ENCODE measurements at places on chromosomes 5 and 9.

- DNase-seq: no peak
These were observed 351 bp downstream of the TRIO start for GRCh38 chr5:14143546-14143840.

- DNase-seq: no peak
These were observed 217.0 kb downstream of the DOCK8 start for GRCh38 chr9:431701-432100.

GRCh38 chr9:76415154-76415553 lies 20.9 kb upstream of the RFK start:
- DNase-seq: no peak

GRCh38 chr5:137069358-137069757 lies 429.8 kb downstream of the SPOCK1 start:
- no peak for DNase-seq

GRCh38 chr9:130104491-130105193 lies 50.9 kb downstream of the GPR107 start:
- DNase-seq: no peak

DNA sequence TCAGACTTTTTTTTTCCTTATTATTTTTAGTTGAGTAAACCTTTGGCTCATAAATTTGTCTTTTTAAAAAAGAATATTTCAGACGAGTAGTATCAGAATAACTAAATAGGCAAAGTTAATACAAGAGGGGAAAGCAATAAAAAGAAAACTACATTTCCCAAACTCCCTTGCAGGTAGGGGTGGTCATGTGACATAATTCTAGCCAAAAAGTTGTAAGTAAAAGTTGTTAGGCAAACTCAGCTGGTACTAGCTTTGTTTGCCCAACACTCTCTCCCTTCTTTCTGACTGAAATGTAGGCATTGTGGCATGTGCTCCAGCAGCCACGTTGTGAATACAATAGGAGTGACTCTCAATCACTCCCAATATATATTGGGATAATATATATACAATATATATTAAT lies 20.9 kb downstream of the GIN1 start:
- DNase-seq: no peak

GRCh38 chr9:37732086-37732741 lies 21.4 kb upstream of the TRMT10B start:
- DNase-seq: no peak

DNA sequence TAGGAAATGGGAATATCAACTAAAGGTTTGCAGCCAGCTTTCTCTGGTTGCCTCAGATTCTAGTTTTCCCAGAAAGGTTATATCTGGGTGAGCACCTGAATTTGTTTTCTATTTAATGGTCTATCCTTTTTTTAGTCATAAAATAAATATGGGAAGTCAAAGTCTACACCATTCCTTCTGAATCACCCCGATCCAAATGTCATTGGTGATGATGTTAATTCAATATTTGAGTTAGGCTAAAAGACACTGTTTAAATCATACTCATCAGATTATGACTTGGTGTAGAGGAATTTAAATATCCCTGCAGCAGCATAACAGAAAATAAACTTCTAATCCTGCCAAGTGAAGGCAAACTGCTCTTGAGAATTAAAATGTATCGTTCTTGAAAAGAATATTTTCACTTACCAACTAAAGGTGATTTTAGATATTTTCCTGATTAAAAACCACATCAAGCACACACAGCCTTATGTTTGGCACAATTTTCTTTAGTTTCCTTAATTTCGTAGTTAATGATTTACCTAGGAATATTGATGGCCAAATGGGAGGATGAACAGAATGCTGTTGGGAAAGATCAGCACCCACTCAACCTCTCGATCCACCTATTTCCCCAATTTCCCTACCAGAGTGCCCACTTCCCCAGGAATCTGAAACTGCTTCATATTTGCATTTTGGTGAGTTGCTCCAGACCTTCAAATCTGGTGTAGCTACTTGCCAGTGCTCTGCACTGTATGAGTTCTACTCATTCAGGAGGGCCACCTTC lies 103.1 kb upstream of the TSLP start:
- DNase-seq: no peak

DNA sequence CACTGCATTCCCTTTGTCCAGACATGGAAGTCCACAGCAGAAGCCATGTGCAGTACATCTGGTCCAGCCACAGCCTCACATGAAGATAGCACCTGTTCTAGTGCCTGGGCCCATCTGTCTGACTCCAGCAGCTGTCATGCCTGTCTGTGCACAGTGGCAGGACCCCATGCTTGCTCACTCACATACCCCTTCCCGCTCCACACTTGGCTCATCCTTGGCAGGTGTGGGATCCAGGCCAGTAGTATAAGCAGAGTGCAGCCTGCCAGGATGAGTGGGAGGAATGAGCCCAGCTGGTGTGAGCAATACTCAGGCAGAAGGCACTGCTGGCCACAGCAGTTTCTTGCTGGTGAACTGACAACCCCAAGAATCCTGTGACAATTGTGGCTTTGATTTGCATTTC lies 168.0 kb downstream of the PRDM9 start:
- no peak for DNase-seq

DNA sequence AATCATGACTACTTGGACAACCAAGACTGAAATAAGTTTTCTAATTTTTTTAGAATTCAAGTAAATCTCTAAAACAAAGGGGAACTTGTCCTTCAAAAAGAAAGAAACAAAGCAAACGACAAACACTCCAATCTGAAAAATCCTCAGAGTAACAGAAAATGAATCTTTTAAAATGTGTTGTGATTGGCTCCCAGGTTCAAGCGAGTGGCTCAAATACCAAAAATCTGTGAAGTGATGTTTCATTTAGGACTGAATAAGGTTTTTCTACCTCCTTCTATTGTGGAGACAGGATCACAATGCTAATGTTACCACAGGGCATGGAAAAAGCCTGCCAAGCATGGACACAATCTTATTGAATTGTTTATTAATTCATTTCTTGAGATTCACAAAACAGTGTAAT lies 415.7 kb downstream of the RAB3C start:
- DNase-seq: no peak

GRCh38 chr9:71968541-71969090 lies 57.2 kb downstream of the C9orf85 start:
- no peak for DNase-seq

GRCh38 chr5:132381614-132382013 lies 12.1 kb downstream of the SLC22A5 start:
- DNase-seq: no peak

DNA sequence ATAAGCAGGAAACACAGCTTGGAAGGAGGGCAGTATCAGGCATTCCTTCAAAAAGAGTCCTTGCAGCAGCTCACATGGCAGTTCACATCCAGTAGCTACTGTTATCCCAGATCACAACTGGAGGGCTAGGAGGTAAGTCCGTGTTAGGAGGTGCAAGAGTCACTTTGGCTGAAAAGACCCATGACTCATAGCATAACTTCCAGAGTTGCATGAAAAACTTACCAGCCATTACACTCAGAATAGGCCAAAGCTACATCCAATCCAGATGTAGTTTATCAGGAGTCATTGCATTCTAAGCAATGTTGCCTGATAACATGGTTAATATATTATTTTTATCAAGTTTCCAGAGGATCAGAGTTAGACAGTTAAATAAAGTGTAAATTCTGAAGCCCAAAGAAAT lies 1126.4 kb upstream of the SEMA6A start:
- no peak for DNase-seq

GRCh38 chr5:31574772-31575171 lies 42.7 kb downstream of the C5orf22 start:
- DNase-seq: no peak

- DNase-seq: no peak
These were observed 109.4 kb downstream of the TTLL11 start for GRCh38 chr9:121983736-121984135.

GRCh38 chr9:109476642-109477257 lies 21.4 kb downstream of the PTPN3 start:
- DNase-seq: no peak

GRCh38 chr5:30918171-30918570 lies 275.3 kb upstream of the CDH6 start:
- DNase-seq: no peak

GRCh38 chr5:76403766-76404222 lies 709 bp downstream of the IQGAP2 start:
- peak; percentile 57 for DNase-seq

- no peak for DNase-seq
These were observed 6.9 kb upstream of the NIPSNAP3A start for GRCh38 chr9:104740621-104741020.

GRCh38 chr9:26811106-26811505 lies 81.5 kb downstream of the CAAP1 start:
- no peak for DNase-seq

DNA sequence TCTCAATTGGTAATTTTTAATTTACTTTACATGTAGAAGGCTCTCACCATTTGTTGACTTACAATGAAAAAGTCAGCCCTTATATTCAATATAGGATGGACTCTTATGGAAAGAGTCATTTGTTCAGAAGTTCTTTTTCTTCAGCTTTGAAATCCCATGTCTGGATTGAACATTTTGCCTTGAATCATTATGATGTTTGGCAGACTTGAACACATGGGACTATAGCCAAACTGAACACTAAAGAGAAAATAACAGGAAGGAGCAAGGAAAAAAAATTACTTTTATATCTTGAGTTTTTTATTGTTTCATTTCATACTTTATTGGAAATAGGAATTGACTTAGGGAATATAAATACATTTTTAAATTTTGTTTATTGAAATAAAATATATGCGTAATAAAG lies 1503.0 kb downstream of the EFNA5 start:
- no peak for DNase-seq

DNA sequence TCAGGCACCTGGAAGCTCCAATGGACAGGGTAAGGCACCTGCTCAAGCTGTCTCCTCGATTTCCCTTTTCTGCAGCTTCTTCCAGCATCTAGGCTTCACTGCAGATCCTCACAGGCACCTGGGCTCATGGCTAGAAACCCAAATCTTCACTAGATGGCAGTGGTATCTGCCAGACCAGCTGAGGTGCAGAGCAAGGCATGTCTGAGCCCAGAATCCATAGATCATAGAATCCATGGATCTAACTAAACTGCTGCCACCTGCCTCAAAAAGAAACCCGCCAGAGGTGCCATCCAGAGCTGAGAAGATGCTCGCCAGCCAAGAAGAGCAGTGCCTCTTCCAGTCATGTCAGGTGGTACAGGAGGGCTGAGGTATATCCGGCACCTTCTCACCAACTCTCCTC lies 6.9 kb downstream of the SHC3 start:
- no peak for DNase-seq

DNA sequence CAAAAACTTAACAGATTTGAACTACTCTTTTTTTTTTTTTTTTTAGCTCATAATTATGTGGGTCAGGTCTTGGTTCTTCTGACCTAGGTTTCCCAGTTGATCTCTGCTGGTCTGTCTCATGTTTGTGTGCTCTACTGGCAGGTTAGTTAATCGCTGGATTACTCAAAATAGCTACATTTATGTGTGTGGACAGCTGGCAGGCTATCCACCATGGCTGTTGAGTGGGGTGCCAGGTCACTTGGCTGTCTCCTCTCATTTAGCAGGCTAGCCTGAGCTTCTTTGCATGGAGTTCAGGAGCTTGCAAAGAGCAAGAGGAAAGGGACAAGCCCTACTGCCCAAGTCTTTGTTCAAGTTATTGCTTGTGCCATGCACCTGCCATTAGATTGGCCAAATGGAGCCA lies 9.3 kb downstream of the ADCY2 start:
- no peak for DNase-seq

- DNase-seq: no peak
These were observed 3.2 kb downstream of the NEK6 start for GRCh38 chr9:124260769-124261603.

DNA sequence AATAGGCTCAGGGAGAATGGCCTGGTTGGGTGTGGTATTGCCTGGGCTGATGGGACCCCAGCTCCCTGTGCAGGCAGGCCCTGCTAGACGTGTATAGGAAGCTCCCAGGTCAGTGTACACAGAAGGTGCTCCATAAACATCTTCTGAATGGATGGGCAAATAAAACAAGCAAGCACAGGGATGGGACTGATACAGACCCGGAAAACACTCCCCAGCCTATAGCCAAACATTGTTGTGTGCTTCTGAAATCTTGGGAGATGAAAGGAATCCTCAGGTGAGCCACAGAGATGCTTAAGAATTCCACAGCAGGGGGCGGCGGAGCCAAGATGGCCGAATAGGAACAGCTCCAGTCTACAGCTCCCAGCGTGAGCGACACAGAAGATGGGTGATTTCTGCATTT lies 151.8 kb downstream of the ENTREP1 start:
- DNase-seq: no peak

DNA sequence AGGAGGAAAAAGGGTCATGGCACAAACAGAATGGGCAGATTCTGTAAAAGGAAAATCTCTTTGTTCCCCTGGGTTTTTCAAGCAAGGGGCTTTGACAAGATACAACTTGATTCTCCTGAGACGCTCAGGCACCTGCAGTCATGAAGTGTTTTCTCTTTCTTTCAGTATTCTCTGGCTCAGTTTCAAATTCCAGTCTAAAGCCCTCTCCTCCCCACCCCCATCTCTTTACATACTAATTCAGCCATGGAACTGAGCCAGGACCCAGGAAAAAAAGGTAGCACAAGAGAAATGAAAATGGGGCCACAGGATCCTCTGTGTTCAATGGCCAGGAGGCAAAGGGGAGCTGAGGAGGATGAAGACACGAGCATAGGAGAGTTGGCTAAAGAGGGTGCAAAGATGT lies 408.4 kb downstream of the SPOCK1 start:
- DNase-seq: no peak

- no peak for DNase-seq
These were observed 456 bp downstream of the ZNF79 start for GRCh38 chr9:127424676-127424999.

DNA sequence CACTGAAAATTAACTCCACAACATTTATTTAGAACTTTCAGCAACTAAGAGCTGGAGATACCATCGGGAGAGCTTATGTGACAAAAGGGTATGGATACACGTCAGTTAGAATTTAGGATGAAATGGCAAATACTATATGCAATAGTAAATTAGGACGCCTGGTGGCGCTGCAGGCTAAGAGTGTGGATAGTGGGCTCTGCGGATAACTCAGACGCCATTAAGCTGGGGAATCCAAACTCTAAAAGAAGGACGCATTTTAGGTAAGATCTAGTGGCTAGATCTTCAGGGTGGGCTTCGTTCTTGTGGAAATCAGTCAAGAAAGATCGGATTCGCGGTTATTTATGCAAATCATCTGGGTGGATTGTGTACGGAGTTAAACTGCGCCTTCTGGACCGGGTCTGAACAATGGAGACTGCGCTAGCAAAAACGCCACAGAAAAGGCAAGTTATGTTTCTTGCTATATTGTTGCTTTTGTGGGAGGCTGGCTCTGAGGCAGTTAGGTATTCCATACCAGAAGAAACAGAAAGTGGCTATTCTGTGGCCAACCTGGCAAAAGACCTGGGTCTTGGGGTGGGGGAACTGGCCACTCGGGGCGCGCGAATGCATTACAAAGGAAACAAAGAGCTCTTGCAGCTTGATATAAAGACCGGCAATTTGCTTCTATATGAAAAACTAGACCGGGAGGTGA lies at the start of gene PCDHB5:
Gene PCDHB5 (plus strand): TSS at position 177 of the 688 bp plus-strand sequence. CDS start 229 bp downstream, at position 406.
- DNase-seq: no peak

GRCh38 chr9:69223605-69224004 lies 49.5 kb downstream of the TJP2 start:
- DNase-seq: no peak
